ENCODE measurements at places on chromosomes 4 and X. TPM values are rescaled to one million over a fixed set of nuclear protein-coding genes. Genes with fewer than 3 reads are reported as not detected.

The CITED1 gene
- not detected for total RNA-seq

The PPEF1 gene
- not detected for total RNA-seq

The ART3 gene
- 1.7 TPM for total RNA-seq

The MANBA gene
- 11.7 TPM for total RNA-seq

The L1CAM gene
- total RNA-seq, result 14.2 TPM
